A549 treated with CORT108297 at 1 μM for 4 hours (cell line): ENCODE measurements at places on chromosomes 2 and 18. TPM values are rescaled to one million over a fixed set of nuclear protein-coding genes. Genes with fewer than 3 reads are reported as not detected.

The GPR75 gene
- total RNA-seq: 1.3 to 1.8 TPM (median 1.5 TPM) in 5 replicates

The FAM124B gene
- not detected in 5 replicates for total RNA-seq

The GALNT1 gene
- total RNA-seq: 45.5 to 73.2 TPM (median 56.0 TPM) in 5 replicates

The RBFA gene
- total RNA-seq: 27.2 to 31.3 TPM (median 29.6 TPM) in 5 replicates

The RAX gene
- not detected in 5 replicates for total RNA-seq

The CACNB4 gene
- 0.07 to 0.20 TPM (median 0.13 TPM) in 5 replicates for total RNA-seq

The ZNF521 gene
- not detected in 5 replicates for total RNA-seq

The ARID5A gene
- total RNA-seq: 6.1 to 9.3 TPM (median 8.3 TPM) in 5 replicates

The QPCT gene
- 16.9 to 19.5 TPM (median 18.4 TPM) in 5 replicates for total RNA-seq

The GAREM1 gene
- 2.8 to 4.3 TPM (median 3.3 TPM) in 5 replicates for total RNA-seq

The FRZB gene
- 0.03 to 0.15 TPM (median 0.06 TPM) in 4 of 5 replicates, not detected in the other for total RNA-seq
